Activated naive CD4-positive, alpha-beta T cell treated with anti-CD3 and anti-CD28 coated beads, Interleukin-2, amount 50 U/mL, for 72 hours (primary cell): ENCODE measurements at places on chromosomes 4 and X.

- no peak for DNase-seq
Measured at GRCh38 chr4:95556207-95556859, 7.6 kb upstream of the UNC5C start.

GRCh38 chr4:168737806-168738172 lies 240.9 kb downstream of the PALLD start:
- no peak for DNase-seq

DNA sequence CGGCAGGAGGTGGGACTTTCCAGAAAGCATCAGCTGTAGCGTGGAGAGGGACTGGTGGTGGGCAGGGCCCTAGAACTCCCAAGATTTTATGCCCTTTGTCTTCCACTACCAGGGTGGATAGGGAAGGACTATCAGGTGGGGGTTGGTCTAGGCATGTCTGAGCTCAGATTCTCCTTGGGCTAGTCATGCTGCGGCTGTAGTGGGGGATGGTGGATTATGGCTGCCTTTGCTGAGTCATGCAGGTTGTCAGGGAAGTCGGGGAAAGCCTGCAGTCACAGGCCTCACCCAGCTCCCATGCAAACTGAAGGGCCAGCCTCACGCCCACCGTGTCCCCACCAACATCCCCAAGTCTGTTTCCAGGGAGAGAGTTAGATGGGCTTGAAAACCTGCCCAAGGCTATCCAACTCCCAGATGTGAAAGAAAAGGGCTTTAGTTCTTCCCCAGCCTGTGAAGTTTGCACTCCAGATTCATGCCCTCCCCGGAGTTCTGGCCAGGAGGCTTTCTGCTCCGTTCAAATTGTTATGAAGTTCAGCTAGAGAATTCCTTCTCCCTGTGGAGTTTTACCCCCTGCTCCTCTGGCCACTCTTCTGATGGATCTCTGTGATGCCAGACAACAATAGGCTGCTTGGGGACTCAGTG lies 13.4 kb upstream of the MEPE start:
- DNase-seq = no peak

DNA sequence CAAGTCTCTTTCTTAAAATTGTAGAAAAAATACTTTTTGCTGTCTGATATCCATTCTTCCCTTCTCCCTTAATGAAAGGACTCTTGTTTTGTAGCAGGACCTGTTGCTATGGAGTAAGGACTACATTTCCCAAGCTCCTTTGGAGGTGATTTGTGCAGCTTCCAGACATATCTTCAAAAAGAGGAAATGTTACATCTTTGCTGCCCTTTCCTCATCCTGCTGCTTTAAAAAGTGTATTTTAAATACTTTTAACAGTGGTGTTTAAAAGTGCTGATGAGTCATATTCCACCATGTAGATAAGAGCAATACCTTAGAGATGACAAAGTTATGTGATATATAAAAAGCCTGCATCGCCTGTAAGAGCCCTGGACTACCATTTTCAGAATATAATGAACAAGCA lies 98.7 kb downstream of the CFAP299 start:
- DNase-seq = no peak

GRCh38 chrX:133546441-133546840 lies 131.2 kb upstream of the GPC4 start:
- DNase-seq = no peak

DNA sequence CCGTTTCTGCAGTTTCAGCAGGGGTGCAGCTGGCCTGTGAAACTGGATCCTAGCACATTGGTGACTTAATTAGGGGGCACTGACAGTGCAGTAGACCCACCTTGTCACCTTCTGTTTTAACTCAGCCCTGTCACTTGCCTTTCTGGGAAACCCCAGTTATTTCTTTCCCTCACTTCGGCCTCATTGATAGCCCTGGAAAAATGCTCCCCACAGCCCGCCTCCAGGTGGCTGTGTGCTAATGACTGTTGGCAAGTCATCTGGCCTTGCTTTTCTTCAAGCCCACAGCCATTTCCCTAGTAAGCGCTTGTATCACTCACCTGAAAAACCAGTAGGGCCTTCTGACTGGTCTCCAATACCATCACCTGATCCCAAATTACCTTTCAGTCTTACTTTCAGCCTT lies 3.3 kb downstream of the CXCR3 start:
- no peak for DNase-seq

DNA sequence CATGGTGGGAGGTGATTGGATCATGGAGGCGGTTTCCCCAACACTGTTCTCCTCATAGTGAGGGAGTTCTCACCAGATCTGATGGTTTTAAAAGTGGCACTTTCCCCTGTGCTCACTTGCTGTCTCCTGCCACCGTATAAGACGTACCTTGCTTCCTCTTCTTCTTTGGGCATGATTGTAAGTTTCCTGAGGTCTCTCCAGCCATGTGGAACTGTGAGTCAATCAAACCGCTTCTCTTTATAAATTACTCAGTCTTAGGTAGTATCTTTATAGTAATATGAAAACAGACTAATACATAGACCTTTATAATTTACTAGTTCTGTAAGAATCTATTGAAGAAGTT lies 82.5 kb upstream of the PITX2 start:
- no peak for DNase-seq

- DNase-seq = no peak
Measured at GRCh38 chr4:14151101-14151500, 523.6 kb upstream of the BOD1L1 start.
